ENCODE measurements at places on chromosomes 13 and 19.
A peak's percentile ranks its signal among the peaks of the same experiment; 100 is the strongest.

GRCh38 chr19:4284176-4284958 is 5.3 kb downstream of the SHD start:
- DNase-seq, result peak; percentile 33

DNA sequence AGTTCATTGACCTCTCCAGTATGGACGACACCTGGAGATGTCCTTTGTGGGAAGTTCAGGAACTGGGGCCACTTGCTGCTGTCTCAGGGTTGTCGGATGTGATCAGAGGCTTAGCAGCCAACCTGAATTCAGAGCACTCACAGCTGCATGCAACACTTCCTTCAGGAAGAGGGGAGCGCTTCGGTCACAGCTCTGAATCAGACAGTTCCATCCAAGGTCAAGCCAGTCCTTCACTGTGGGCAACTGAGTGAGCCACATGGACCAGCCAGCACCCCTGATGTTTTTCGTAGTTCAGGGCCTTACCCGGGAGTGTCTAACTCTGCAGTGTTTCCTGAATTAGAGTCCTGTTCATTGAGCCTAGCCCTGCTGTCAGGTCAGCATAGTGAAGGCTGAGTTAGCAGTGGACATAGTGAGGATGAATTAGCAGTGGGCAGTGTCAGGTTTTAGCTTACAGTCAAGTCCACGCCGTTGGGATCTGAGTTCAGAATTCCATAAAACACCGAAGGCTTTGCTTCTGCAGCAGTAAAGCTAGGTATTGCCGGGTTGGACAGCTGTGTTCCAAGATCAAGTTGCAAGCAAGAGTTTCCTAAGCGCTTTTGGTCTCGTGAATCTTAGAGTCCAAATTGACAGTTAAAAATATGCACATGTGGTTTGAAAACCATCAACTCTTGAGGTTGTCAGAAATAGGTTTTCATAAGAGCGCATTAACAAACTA is 5.1 kb downstream of the ZNF555 start:
- DNase-seq, result no peak

DNA sequence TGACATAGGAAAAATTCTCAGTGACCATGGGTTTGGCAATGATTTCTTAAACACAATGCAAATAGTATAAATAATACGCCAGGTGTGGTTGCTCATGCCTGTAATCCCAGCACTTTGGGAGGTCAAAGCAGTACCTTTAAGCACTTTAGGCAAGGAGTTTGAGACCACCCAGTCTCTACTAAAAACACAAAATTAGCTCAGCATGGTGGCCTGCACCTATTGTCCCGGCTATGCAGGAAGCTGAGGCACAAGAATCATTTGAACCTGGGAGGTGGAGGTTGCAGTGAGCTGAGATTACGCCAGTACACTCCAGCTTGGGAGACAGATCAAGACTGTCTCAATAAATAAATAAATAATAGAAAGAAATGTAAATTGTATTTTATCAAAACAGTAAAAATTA is 356.5 kb upstream of the SLITRK6 start:
- no peak for DNase-seq

GRCh38 chr19:52948025-52948770 is 14.5 kb downstream of the ZNF816 start:
- no peak for DNase-seq

DNA sequence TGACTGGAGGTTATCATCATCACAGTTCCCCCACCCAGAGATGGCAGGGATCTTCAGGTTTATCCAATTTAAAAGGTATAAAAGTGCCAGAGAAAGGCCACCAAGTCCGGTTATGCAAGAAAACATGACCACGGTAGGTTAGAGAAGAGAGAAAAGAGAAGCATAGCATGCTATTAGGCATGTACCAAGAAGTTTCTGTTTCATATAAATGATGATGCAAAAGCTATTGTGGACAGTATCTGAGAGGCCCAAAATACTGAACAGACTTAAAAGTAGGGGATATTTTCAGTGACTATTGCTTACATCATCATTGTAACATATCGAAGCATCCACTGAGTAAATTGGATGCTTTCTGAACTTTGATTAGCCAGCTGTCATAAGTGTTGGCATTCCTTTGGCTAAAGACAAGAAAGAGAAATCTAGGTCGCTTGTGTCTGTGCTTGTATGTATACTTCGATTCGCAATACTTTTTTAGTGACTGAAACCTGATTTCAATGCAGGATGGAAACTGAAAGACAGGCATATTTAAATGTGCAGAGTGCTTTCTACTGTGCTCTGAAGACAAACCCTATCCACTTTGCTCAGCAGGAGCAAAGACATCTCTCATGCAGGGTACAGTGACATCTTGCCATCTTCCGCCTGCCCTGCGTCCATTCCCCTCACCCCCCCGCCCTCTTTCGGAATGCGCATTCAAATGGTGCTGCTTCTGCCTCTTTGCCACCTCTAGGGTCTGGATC is 180.3 kb downstream of the SHISA2 start:
- peak; percentile 50 for DNase-seq

GRCh38 chr13:21744149-21744548 is 73.3 kb downstream of the FGF9 start:
- no peak for DNase-seq

- peak; percentile 81 for DNase-seq
These were observed 21.4 kb upstream of the ZNF181 start for GRCh38 chr19:34712395-34713261.

GRCh38 chr13:23550163-23550562 is 20.0 kb upstream of the TNFRSF19 start:
- no peak for DNase-seq

DNA sequence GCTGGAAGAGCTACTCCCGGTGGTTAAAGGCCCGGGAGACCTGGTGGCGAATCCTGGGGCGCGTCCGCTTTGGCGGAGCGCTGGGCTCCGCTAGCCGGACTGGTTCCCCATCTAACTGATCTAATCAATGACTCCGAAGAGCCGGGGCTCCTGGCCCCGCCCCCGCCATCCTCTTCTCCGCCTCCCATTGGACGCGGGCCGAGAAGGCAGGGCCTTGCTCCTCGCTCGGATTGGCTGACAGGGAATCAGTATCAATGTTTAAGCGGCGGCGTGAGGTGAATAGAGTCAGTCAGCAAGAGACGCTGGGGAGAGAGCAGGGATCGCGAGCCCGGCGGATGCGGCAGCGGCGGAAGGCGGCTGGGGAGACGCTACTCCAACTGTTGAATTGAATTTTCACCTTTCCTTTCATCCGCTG is 1.7 kb upstream of the PCDH17 start:
- DNase-seq, result no peak

DNA sequence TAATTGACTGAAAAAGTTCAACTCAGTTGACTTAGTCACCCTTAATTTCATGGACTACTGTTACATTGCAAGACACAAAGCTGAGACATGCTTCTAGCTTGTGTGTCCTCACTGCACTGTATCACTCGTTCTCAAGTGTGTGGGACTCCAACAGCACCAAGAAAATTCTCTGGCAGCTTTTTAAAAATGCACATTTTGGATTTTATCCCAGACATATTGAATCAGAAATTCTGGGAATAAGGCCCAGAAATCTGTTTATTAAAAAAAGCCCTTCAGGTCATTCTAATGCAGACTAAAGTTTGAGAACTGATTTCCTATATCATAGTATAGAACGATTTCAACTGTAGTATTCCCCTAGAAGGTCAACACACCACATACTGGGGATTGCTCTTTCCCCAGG is 1485.3 kb downstream of the PCDH9 start:
- no peak for DNase-seq

GRCh38 chr13:40963927-40964326 is 55.2 kb downstream of the ELF1 start:
- DNase-seq, result no peak

DNA sequence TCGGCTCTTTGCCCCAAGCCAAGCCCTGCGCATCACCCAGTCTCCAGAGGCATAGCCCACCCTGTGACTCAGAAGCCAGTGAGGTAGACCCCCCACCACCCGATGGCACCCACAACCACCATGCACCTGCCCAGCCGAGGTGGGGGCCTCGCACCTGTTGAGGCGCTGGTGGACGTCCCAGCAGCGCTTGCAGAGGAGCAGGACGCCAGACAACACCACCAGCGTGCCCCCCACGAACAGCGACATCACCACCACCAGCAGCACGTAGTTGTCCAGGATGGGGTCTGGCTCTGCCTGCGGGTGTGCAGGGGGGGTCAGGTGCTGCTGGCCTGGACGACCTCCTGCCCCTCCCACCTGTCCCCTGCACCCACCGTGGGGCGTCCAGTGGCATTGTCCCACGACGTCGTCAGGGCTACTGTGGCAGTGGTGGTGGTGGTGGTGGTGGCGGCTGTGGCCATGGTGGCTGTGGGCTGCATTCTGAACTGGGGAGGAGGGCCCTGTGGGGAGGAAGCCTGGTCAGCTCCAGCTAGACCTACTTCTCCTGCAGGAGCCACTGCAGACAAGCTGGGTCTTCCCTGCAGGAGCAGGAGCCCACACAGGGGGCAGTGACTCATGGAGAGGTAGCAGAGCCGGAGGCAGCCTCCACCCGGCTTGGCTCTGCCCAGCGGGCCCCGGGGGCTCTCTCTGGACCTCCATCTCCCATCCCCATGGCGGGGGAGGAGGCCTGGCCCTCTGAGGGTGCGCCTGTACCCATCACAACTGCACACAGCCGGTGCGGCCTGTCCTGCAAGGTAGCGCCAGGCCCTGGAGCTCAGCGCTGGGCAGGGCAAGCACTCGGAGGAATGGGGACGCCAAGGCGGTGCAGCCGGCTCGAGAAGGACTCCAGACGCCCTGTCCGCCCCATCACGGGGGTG is 1.9 kb downstream of the CBARP start:
- no peak for DNase-seq

GRCh38 chr13:23685416-23685815 is 115.2 kb downstream of the TNFRSF19 start:
- DNase-seq, result no peak

DNA sequence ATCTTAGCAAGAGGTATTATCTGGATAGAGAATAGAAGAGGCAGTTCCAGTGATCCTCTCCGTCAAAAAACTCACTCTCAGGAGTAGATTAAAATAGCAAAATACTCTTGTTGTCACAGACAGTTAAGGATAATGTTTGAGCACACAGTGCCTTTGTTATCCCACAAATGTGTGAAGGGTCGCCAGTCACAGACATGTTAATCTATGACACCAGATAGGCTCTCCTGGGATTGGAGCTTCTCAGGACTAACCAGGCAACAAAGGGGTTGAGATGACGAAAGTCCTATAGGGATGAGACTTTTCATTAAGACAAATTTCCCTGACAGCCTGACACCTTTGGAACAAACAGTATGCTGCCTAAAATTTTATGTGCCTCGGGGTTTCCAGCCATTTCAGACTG is 1947.1 kb downstream of the OLFM4 start:
- DNase-seq, result no peak

GRCh38 chr19:19823916-19824315 is 2.4 kb upstream of the ZNF506 start:
- DNase-seq, result peak; percentile 7

GRCh38 chr19:33773704-33774624 is 22.7 kb upstream of the KCTD15 start:
- DNase-seq, result no peak

DNA sequence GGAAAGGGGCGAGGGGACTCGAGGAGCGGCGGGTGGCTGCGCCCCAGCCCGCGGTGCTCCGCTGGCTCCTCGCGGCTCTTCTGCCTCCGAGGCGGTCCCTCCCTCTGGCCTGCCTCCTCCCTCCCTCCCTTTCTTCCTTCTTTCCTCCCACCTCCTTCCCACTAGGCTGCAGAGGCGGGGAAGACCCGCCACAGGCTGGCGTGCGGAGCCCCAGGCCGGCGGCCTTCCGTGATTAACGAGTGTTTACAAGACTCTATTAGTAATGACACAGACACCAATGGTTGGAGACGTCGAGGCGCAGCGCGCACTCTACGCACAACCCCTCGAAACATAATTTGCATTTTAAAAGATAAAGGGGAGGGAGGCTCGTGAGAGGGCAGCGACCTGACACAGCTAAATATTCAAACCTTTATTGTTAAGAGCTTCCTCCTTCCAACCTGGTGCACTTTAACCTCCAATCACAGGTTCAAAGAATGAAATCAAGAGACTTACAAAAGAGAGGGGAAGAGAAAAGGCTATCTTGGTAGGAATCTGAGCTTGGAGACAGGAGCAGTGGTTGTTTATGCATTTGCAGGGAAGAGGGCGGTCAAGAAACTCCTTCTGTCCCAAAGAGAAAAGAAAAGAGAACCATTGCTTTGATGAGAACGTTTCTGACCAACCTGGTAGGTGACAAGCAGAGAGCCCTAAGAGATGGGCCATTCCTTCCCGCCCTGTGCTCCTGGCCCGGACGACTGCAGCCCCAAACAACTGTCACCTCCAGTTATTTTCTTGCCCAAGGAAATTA is at the start of gene CDX2:
TSS of gene CDX2 (minus strand) at position 234 of the 784 bp plus-strand sequence. CDS start 309 bp downstream, outside the sequence.
- DNase-seq, result no peak

GRCh38 chr13:25660996-25661395 is 289.2 kb downstream of the ATP8A2 start:
- no peak for DNase-seq

- DNase-seq, result peak; percentile 14
These were observed 4.0 kb upstream of the IGFL1 start for GRCh38 chr19:46225558-46226004.

DNA sequence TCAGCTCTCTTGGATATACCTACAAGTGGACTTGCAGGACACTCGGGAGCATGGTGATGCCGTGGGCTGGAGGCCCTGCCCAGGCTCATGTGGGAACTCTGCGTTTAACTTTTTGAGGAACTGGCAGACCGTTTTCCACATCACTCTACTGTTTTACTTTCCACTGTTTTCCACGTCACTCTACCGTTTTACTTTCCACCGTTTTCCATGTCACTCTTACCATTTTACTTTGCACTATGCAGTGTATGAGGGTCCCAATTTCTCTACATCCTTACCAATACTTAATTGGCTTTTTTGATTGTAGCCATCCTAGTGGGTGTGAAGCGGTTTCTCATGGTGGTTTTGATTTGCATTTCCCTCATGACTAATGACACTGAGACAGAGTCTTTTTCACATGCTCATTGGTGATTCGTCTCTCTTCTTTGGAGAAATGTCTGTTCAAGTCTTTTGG is 40.5 kb downstream of the GATAD2A start:
- no peak for DNase-seq

DNA sequence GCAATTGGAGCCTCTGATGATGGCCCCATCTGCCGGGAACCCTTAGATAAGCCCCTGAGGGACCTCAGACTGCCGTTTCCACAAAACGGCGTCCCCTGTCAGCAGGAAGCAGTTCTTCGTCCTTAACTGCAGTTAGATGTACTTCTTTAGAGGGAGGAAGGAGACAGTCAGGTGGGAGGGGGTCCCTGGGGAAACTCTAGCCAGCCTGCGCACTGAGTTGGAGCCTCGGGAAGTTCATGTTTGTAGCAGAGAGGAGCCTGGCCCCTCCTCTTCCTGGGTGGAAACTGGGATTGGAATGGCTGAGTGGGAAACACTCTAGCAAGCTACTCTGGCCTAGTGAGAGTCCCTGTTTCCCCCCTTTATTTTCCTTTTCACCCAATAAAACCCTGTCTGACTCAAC is 612.4 kb downstream of the PCDH9 start:
- DNase-seq, result no peak

DNA sequence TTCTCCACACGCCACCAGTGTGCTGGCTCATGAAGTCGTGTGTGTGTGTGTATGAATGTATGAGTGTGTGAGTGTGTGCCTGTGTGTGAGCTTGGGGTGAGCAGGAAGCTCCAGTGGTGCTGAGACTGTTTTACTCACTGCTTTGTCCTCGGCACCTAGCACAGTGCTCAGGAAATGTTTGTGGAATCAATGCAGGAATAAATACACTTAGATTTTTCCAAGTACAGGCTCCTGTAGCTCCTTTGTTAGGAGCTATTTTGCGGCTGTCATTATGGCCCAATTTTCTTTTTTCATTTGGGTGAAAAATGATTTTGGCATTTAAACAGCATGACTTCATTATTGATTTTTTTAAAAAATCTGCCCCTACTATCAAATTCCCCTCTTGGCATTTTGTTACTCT is 193.5 kb upstream of the KL start:
- DNase-seq, result no peak
